ENCODE measurements at places on chromosomes 3 and 15. TPM values are rescaled to one million over a fixed set of nuclear protein-coding genes. Genes with fewer than 3 reads are reported as not detected.

The INSYN1 gene
- polyA plus RNA-seq, result not detected

The TUSC7 gene
- not detected for polyA plus RNA-seq

The PCOLCE2 gene
- not detected for polyA plus RNA-seq

The CPNE9 gene
- polyA plus RNA-seq, result not detected

- DNase-seq, result no peak
- H3K36me3 ChIP-seq, result peaks cover 9% of the 10 kb centered on the region
Measured at GRCh38 chr3:190533511-190534281, 19.8 kb downstream of the IL1RAP start.

DNA sequence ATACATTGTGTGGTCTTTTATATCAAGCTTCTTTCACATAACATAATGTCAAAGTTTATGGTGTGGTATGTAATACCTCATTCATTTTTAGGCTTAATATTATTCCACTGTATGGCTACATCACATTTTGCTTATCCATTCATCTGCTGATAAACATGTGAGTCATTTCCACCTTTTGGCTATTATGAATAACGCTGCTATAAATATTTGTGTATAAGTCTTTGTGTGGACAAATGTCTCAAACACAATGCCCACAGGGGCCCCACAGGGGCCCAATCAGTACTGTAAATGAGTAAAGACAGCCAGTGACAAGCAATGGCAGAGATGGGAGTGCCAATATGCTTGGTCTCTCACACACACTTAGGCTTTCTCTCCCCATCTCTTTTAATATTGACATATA lies 54.2 kb downstream of the PIK3R4 start:
- H3K4me1 ChIP-seq, result no peaks in the 10 kb centered on the region
- peaks cover 18% of the 10 kb centered on the region for H3K36me3 ChIP-seq
- no peak overlapping the region for H3K27ac ChIP-seq
- H3K4me3 ChIP-seq, result no peak overlapping the region
- DNase-seq, result no peak

DNA sequence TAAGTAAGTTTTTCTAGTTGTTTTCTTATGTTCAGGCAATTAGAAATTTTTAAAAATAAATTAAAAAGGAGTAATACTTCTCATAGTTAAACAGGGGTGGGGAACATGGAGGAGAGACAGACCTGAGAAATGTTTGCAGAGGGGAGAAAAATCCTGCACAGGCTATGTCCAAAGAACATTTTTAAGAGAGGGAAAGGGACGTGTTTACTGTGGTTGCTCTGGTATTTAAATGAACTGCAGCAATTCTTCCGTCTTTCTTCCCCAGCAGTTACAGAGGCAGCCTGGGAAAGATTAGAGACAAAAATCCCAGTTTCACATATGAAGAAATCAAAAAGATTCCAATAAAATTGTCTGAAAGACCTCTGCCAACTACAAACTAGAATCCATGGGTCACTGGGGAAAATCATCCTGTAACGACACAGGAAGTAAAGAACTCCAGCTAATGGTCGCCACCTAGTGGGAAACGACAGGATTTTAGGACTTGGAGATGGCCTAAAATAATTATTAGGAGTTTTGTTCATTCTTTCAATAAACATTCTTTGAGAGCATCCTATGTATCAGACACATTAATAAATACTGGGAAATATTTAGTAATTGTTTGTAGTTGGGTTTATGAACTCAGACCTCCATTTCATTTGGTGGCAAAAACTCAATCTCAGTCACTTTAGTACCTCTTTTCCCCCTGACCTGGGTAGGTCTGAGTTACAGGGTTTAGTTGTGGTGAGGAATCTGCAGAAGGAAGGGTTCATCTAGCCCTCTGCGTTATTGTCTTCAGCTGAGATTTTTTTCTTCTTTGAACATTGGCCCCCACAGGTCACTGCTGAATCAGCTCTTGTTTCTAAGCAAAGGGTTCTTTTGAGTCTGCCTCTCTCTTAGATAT lies 69.9 kb upstream of the GOLIM4 start:
- no peaks in the 10 kb centered on the region for H3K36me3 ChIP-seq
- DNase-seq, result peak; percentile 54
- peak overlapping the region; percentile 72 for H3K4me3 ChIP-seq
- peak overlapping the region; percentile 51 for H3K27ac ChIP-seq
- no peaks in the 10 kb centered on the region for H3K27me3 ChIP-seq

DNA sequence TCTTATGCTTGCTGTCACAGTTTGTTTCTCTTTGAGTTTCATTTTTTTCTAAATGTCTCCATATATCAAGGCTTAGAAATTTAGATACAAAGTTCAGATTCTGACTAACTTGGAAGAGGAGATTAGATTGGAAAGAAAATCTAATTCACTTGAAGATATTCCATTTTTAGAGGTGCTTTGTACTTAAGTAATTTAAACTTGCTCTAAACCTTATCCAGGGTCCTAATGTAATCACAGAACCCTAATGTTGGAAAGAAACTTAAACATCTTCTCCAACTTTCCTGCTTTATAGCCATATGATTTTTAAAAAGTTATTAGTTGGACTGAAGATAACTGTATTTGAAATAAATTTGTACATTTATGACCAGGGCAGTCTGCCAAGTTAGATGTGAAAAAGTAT lies 81.1 kb upstream of the ARHGEF3 start:
- no peak overlapping the region for H3K27ac ChIP-seq
- no peak for DNase-seq
- H3K4me1 ChIP-seq, result peaks cover 47% of the 10 kb centered on the region
- no peak overlapping the region for H3K4me3 ChIP-seq
- peaks cover 3% of the 10 kb centered on the region for H3K36me3 ChIP-seq

- no peak for DNase-seq
- no peak overlapping the region for H3K4me3 ChIP-seq
- no peak overlapping the region for H3K27ac ChIP-seq
- no peaks in the 10 kb centered on the region for H3K36me3 ChIP-seq
Measured at GRCh38 chr3:81419228-81419627, 342.2 kb downstream of the GBE1 start.

GRCh38 chr3:160826408-160826807 lies 70.4 kb downstream of the PPM1L start:
- no peak overlapping the region for H3K4me3 ChIP-seq
- DNase-seq, result no peak
- peak overlapping the region; percentile 44 for H3K27ac ChIP-seq
- peaks cover 34% of the 10 kb centered on the region for H3K4me1 ChIP-seq
- H3K36me3 ChIP-seq, result no peaks in the 10 kb centered on the region

Measured in immature natural killer cell (primary cell).